GM12891 (cell line): ENCODE measurements at places on chromosomes 2 and 18.
A peak's percentile ranks its signal among the peaks of the same experiment; 100 is the strongest.

DNA sequence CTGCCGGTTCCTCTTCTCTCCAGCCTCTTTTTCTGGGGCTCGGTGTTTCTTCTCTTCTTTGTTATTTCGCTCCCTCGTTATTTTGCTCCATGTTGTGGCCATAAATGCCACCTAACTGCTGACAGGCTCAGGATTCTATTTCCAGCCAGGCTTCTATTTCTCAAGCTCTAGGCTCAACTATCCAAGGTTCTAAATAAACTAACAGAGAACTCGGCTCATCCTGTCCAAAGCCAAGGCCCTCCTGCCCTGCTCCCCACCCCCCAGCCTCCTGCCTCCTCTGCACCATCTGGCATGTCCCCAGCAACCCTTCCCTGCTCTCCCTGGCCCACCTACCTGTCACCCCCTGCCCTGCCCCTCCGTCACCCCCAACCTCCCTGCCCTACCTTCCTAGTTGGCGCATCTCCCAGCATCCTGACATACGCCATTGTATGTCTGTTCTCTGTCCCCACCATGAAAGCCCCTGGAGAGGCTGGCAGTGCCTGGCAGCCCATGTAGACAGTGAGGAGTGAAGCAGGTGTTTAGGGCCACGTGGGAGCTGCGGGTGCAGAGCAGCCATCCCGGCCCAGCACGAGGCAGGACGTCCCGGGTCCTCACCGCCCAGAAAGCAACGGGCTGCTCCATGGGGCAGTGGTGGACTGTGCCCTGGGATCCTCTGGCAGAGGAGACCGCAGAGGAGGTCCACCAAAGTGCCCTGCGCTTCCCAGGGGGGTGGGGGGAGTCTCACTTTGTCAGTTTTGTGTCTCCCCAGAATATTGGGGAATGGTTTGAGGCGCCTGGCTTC, 186.9 kb downstream of the TWIST2 start:
- DNase-seq, result no peak

- DNase-seq, result no peak
Observed at GRCh38 chr2:80700961-80701360, 396.4 kb upstream of the LRRTM1 start.

DNA sequence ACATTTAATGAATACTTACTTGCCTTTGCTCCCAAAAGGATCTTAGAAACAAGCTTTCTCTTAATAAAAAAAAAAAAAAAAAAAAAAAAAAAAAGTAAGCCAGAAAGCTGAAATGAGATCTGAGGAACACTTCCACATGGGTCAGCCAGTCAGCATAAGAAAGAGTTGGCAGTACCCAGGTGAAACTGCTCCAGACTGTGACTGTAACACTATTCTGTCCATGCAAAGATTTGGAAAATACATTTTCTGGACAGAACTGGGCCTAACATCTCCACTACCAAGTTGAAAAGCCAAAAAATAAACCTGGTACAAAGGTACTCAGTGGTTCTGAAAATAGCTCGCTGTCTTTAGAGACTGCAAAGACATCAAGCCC, 135.7 kb downstream of the THADA start:
- no peak for DNase-seq

GRCh38 chr2:108633409-108633808, 85.9 kb upstream of the RANBP2 start:
- no peak for DNase-seq

- DNase-seq, result no peak
Observed at GRCh38 chr18:42742474-42742873, 373.0 kb downstream of the RIT2 start.

GRCh38 chr2:128594953-128595677, 276.4 kb upstream of the HS6ST1 start:
- DNase-seq, result no peak

GRCh38 chr18:48700446-48700845, 161.6 kb downstream of the CTIF start:
- no peak for DNase-seq

- no peak for DNase-seq
Observed at GRCh38 chr2:217689053-217689452, 313.7 kb downstream of the TNS1 start.

DNA sequence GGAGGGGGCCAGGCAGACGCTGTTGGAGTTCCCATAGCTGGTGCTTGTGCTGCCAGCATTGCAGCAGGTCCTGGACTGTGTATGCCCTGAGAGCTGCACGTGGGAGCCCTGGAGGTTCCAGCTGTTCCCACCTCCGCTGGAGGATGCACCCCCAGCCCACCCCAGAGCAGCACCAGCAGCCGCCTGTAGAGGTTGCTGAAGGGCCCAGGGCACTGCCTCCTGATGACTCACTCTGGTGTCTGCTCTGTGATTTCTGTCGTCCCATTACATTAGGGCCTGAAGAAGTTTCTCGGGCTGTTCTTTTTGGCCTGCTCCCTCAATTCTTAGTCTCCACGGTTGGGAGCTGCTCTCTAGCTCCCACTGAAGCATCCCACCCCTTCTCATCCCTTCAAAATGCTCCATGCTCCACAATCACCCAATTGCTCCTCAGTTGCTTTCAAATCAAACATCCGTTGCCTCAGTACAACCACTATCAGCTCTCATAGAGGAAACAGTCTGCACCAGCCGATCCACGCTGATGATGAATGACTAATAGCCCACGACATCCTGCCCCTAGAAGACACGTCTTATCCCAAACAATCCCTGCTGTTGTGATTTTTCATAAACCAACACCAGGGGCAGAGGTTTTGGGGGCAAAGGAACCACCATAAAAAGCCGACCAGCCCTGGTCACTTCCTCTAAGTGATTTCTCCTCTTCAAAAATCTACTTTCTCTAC, 65.2 kb upstream of the RNF152 start:
- DNase-seq, result no peak

DNA sequence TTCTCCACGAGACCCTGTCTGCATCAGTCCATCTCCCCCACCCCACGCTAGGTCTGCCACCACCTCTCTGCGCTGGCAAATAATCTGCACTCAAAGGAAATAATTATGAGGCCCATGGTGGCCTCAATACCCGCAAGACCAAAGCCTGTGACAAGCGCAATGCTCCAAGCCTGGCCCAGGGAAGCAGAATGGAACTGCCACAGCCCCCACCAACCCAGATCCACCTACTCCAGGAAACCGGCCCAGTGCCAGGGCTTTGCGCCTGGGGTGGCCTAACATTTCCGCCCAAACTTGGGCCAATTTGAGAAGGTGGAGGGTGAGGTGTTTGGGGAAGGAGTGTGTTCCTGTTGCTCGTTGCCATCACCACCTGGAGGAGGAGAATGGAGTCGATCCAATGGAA, 26.0 kb upstream of the ATOH8 start:
- no peak for DNase-seq

DNA sequence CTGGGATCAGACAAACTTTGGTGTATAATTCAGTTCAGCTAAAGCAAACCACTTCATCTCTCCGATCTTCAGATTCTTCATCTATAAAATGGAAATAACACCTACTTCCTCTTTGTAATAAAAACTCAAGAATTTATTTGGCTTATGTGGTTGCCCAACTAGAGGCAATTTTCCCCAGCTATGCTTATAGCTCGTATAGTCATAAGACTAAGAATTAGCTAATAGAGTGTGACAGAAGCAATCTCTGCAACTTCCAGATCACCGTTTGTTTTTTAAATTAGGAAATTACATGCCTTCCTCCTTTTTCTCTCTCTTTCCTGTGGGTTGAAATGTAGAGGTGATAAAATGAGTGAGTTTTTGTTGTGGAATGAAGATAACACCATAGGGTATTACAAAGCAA, 35.3 kb upstream of the KCNF1 start:
- DNase-seq, result no peak

DNA sequence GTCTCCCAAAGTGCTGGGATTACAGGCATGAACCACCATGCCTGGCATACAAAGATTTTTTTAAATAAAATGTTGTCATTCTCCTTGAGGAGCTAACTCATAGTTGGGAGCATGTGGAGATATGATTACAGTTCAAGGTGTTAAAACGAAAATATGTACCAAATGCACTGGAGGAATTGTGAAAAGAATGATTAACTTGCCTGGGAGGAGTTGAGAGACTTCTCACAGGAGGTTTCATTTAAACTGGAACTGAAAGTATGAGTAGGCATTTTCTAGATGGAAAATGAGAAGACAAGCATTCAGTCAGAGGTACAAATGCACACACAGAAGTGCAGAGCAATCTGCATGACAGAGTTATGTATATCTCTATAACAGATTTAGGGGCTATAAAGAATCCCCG, 126.6 kb upstream of the PDE1A start:
- peak; percentile 6 for DNase-seq

DNA sequence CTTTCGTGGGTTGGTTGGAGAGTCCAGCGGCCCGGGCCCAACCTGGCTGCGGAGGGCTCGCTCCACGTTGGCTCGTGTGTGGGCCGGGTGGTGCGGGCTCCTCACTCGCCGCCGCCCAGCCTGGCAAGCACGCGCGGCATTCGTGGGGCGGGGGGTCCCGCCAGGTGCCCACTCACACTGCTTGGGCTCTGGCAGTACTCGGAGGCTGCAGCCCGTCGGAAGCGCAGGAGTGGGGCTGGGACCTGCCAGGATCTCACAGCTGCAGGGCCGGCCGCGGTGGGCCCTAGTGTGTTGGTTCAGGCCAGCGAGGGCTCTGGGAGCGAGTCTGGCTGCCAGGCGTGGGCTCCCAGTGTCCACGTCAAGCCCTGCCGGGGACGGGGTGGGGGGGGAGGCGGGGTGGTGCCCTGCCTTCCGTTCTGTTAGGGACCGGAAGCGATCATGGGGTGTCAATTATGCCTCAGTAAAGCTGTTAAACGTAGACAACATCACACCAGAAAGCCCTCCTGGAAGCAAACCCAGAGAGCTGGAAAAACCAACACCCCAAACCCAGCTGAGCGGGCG, 1.0 kb upstream of the HS6ST1 start:
- no peak for DNase-seq

- no peak for DNase-seq
Observed at GRCh38 chr2:2623939-2624338, 292.9 kb upstream of the MYT1L start.

- no peak for DNase-seq
Observed at GRCh38 chr2:215883799-215884198, 129.6 kb downstream of the MREG start.

DNA sequence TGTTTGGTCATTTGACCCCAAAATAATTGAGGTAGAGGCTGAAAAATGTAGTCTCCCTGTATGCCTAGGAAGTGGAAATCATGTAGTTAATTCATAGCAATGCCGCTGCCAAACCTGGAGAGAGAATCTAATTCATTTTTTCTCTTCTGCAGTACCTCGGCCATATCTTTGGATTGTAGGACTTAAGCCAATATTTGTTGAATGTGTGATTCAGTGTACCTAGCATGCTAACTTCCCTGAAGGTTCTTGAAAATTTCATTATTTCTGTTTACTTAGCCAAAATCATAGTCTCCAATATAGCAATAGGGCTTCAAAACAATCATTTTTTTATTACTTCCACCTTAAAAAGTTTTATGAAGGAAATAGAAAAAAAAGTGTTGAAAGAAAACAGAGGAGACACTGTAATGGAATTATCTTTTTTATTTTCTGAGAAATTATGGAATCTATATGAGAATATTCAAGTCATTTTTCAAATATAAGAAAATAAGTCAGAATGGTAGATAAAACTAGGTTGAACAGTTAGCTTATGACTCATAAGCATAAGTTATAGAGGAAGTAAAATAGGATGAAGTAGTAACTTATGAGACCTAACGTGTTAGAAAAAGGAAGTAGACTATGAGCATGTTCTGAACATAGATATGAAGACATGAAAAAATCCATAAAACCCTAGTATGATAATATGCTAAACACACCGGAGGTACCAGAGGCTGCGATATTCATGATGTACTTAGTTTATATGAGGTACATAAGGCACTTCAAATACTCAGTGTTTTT, 35.2 kb upstream of the CDH19 start:
- no peak for DNase-seq

DNA sequence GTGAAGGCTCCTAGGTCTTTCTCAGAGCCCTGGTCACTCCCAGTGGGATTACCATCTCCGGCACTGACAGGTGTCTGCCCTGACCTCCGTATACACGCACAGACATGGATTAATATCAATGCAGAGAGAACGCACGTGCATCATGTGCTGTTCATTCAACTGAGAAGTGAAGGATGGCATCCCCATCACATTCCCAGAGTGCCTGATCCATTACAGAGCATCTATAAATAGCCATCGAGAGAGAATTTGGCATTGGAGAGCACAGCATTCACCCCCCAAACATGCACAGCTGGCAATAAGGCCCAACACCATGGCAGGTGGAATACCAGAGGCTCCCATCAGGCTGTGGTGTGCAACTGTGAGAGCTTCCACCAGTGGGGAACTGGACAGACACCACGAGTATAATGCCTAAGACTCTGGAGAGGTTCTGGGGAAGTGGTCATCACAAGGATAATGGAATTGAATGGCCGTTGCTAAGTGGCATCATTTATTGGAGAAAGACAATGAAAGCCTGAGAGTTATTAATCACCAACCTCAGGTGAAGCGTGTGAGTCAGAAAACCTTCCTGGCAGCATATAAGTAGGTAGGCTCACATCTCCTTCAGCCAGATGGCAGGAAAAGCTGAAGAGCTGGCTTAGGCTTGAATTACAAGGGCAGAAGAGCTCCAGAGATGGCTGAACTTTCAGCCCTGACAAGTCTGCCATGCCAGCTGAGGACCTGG, 244.5 kb upstream of the ID2 start:
- DNase-seq, result no peak

- DNase-seq, result no peak
Observed at GRCh38 chr18:13076886-13077285, 85.7 kb downstream of the CEP192 start.
